ENCODE measurements at places on chromosomes 3 and 15.

DNA sequence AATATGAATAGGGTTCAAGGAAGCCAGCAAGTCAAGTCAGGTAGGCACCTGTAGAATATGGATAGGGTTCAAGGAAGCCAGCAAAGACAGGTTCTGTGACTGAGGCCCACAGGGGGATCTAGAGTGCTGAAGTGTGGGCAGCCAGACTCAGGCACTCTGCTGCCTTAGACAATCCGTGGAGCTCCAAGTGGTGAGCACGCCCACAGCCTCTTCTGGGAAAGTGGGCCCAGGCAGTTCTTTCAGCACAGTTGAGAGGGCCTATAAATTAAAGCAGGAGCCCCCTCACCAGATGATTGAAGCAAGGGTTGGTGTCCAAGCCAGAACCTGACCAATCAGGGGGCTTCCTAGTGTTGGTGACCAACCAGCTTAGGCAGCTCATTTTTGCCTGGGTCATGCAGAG lies 51.0 kb downstream of the ANP32A start:
- no peak for DNase-seq

- DNase-seq: no peak
Observed at GRCh38 chr15:47717036-47717612, at the start of gene SEMA6D. SEMA6D (plus strand) TSS chr15:47717505; CDS start chr15:47759799, 42,294 bp downstream.

DNA sequence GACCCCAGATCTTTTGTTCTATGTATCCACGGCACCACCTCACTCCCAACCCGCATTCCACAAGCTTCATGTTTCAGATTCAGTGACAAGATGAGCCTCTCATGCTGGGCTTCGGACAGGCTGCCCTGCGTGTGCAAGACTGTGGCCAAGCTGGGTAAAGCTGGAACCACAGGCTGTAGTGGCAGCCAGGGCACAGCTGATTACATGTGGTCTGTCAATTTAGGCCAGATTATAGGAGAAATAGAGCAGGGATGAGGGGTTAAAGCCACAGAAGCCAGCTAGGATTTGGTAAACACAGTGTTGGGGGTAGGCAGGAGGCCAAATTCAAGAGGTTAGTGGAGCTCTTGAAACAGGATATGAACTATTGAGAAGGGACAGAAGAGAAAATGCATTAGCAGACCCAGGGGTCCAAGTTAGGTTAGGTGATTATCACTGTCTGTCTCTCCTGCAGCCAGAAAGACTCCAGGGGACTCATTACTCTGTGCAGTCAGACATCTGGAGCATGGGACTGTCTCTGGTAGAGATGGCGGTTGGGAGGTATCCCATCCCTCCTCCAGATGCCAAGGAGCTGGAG lies 12.9 kb downstream of the SNAPC5 start:
- no peak for DNase-seq

DNA sequence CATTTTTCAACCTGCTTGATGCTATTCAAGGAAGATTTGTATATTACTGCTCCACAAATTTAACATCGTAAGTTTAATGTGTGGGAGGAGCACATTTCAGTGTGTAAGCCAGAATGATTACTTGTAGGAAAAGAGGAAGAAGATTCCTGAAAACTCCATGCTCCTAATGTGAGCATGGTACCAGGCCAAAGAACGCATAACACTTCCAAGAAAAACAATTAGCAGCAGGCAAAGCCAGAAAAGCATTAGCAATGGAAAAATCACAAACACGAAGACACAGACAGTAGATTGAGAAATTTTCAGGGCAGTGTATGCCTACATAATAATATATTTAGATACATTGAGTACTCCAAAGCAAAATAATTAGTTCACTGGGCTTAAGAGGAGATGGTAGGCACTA lies 96.6 kb upstream of the CBLB start:
- DNase-seq: no peak

DNA sequence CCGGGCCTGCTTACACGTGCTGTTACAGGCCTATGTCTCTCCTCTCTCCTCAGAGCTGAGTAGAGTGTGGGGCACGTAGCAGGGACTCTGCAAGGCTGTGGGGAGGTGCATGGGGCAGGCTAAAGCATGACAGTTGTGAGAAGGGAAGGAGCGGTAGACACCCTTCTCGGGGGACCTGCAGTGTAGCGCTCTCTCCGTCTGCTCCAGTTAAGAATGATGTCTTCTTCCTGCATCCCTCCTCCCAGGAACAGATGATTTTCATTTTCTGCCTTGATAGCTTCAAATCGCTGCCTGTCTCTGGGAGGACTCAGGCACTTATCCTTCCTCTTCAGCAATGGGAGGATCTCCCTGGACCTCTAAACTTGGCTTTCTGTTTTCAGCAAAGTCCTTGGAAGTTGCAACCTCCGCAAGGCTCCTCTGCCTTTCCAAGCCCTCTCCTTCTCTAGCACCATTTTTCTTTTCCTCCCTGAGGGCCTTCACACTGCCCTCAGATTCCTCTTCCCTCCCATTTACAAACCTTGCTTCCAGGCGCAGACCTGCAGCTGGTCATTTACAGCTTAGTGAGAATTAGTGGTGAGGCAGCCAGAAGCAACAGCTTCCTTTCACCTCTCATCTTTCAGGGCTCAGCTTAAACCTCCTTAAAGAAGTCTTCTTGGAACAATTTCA lies 23.4 kb upstream of the TLE3 start:
- no peak for DNase-seq

- no peak for DNase-seq
Observed at GRCh38 chr15:66780973-66781718, 79.1 kb downstream of the SMAD6 start.

GRCh38 chr3:157040456-157040855 lies 119.5 kb downstream of the CCNL1 start:
- DNase-seq: no peak

DNA sequence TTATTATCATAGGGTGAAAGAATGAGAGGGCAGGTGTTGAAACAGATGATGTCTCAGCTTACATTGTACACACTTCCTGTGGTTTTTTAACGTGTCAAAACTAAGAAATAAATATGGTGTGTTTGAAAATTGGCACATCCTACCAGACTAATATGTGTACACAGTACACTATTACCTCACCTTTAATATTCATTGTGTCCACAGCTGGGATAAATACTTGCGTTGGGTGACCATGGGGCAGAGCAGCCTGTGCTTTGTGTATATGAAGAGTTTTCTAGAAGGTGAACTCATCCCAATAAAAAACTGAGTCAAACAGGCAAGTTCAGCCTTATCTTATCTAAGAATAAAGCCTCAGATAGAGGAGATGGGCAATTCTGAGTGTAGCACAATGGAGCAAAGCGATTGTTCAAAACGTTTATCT lies 17.3 kb downstream of the SUCNR1 start:
- no peak for DNase-seq

DNA sequence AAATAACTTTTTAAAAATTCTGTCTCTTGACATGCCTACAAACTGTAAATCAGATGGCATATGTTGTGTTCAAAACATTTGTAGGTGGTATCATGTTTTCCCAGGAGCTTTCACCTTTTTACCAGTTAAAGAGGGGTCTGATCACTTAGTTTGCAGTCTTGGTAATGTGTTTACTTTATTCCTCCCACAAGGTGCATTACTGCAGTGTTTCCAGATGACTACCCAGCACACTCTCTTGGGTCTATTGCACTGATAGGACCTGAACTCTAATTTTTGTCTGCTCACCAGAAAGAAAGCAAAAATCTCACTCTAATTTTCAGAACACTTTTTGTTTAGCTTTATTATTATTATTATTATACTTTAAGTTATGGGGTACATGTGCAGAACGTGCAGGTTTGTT lies 734.1 kb downstream of the GBE1 start:
- DNase-seq: no peak

GRCh38 chr15:67089217-67090193 lies 24.1 kb downstream of the SMAD3 start:
- DNase-seq: no peak

- no peak for DNase-seq
Observed at GRCh38 chr3:63918321-63918720, 6.1 kb upstream of the SCAANT1 start.

DNA sequence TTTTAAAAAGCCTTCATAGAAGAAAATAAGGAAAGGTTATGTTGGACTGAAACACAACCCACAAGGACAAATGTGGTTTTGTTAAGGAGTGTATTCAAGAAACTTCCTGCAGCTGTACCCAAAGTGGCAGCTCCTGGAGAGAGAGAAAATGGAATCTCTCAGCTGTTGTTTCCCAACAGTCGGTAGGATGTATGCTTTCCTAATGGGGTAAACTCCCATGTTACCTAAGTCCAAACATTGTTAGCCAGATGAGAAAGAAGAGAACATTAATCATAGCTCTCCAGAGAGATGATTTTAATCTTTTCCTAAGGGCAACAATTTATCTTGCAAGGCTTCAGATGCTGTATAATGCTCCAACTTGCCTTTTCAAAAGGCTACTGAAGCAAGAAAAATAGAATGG lies 22.6 kb upstream of the TEX9 start:
- DNase-seq: no peak

GRCh38 chr3:174083706-174084105 lies 686.2 kb downstream of the NLGN1 start:
- no peak for DNase-seq

- DNase-seq: no peak
Observed at GRCh38 chr3:14000556-14000955, 120.7 kb upstream of the WNT7A start.

DNA sequence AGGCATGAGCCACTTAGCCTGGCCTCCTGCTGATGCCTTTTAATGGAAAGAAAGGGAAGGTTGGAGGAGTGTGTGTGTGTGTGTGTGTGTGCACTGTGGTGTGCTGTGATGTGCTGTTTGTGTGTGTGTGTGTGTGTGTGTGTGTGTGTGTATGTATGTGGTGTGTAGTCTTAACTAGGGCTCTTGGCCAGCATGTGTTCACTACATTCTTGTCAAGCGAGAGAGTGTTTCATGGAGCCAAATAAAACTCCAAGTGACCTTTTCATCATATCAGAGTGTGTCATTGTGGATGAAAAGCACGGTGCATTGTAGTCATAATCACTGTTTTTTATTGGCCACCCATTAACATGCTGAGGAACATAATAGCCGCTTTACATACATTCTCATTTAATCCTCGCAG lies 30.8 kb upstream of the BHLHE40 start:
- DNase-seq: no peak

- DNase-seq: peak; percentile 17
Observed at GRCh38 chr3:186185194-186185787, 76.4 kb upstream of the ETV5 start.

DNA sequence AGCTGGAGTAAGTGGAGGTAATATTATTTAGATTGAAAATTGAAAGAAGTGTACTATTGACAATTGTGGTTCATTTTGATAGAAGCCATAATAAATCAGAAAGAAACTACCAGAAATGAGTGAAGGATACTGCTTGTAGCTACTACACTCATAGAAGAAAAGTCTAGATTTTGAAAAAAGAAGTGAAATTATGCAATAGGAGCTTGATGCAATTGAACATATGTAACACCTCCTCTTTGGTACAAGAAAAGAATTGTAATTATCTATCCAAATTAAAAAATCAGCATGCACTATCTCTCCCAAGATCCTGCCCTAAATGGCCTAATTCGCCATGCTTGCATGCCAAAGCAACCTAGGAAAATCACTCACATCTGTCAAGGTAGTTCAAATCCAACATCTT lies 51.1 kb upstream of the CD200R1L start:
- no peak for DNase-seq

GRCh38 chr3:39222462-39222861 lies 30.1 kb upstream of the XIRP1 start:
- no peak for DNase-seq

DNA sequence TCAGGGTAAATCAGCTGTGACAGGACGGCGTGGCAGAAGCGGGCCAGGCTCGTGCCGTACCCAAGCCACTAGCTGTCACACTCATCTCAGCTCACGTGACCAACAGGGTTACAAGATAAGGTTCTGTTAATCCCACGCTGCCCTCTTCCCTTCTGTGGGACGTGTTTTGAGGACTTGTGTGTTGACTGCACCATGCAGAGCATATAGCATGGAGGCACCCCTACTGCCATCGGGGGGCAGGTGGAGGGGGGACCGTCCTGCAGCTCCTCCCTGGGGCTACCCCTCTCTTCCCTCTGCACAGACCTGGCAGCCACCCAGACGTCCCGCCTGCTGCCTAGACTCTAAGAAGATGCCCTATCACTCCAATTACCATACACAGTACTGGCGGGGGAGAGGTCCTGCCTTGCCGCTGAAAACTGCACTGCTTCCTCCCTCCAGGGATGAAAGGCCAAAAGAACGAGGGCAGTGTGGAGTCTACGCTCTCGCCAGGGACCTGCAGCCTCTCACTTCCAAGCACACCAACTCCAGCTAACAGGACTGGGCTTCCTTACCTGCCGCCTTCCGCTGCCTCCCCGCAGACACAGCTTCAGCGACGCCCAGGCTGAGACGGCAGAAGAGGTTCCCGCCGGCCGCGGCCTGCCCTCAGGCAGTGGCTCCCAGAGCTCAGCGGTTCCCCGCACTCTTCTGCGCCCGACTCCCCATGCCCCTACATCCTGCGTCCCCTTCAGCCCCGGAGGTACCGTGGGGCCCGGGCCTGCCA lies at the start of gene TNK2:
TSS of gene TNK2 (minus strand) at position 618 of the 760 bp plus-strand sequence. CDS start 19,963 bp downstream, outside the sequence.
- peak; percentile 50 for DNase-seq

- DNase-seq: no peak
Observed at GRCh38 chr3:20809356-20809755, 623.4 kb upstream of the SGO1 start.

DNA sequence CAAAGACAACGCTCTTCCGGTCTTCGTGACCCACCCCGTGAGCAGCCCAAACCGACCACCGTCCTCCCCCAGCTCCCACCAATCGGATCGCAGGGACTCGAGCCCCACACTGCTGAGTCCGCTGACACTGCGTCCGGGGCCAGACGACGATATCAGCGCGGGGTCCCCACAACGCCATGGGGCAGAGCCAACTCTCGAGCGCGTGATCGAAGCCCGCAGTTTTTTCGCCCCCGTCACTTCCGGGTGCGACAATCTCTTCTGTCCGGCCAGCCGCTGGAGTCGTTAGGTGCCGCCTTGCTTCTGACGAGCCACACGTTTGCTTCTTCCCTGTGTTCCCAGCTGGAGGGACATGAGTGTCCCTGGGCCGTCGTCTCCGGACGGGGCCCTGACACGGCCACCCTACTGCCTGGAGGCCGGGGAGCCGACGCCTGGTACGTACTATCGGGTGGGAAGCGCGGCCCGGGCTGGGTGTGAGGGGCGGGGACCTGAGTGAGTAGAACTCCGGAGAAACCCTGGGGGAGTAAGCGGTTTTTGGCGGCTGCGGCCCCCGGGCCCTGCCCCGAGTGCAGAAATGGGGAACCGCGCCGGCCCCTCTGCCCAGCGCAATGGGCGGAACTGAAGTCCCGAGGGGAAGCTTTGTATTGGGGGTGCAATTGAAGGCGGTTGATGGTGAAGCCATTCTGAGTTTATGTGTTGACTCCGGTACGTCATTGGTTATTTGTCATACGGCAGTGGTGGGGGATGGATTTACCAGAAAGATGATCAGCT lies at the start of gene BLOC1S6:
TSS of gene BLOC1S6 (plus strand) at position 285 of the 768 bp plus-strand sequence. CDS start at position 350, 65 bp downstream.
- DNase-seq: peak; percentile 77

GRCh38 chr3:186180891-186181481 lies 72.1 kb upstream of the ETV5 start:
- DNase-seq: no peak

DNA sequence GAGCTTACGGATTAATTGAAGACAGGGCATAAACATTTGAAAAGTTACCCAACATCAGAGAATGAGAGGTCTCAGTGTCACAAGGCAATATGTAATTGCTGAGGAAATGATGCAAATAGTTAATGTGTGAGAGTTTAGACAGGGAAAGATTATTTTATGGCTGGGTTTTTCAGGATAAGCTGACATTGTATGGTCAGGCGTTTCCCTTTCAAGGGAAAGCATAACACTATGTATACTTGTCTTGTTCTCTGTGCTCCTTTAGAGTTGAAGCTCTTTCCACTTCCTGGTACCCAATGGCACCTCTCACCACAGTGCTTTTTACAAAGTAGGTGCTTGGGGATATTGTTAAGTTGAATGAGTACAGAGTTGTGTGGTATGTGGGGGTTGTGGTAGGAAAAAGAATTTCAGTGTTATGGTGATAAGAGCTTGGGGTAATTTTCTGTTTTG lies 19.9 kb downstream of the IQGAP1 start:
- DNase-seq: peak; percentile 24

- DNase-seq: no peak
Observed at GRCh38 chr3:183697123-183697609, 431 bp upstream of the YEATS2 start.
